Bronchial smooth muscle cell (primary cell): ENCODE measurements at places on chromosomes 5 and 9. TPM values are rescaled to one million over a fixed set of nuclear protein-coding genes. Genes with fewer than 3 reads are reported as not detected.

Gene BHMT2
- 4.4 and 4.6 TPM in 2 replicates for total RNA-seq

Gene CTSL
- total RNA-seq: 596 and 746 TPM in 2 replicates

Gene AJM1
- 0.95 and 1.5 TPM in 2 replicates for total RNA-seq

Gene SLC1A1
- total RNA-seq: 4.8 and 8.5 TPM in 2 replicates

Gene OR1L4
- not detected in 2 replicates for total RNA-seq

Gene SLC36A1
- total RNA-seq: 3.6 and 6.5 TPM in 2 replicates

Gene SMIM33
- total RNA-seq: not detected in 2 replicates

Gene GFI1B
- not detected in 2 replicates for total RNA-seq

Gene CCL19
- not detected in 2 replicates for total RNA-seq

Gene EQTN
- not detected in 2 replicates for total RNA-seq

Gene PTGDS
- 0.79 and 6.0 TPM in 2 replicates for total RNA-seq

Gene LCN15
- not detected in 2 replicates for total RNA-seq

Gene FOXD4L3
- total RNA-seq: not detected in 2 replicates

Gene DAB2
- 79.3 and 131 TPM in 2 replicates for total RNA-seq

Gene ROPN1L
- 0.32 and 0.60 TPM in 2 replicates for total RNA-seq

Gene AQP7
- total RNA-seq: 0.34 and 0.47 TPM in 2 replicates

Gene IFNB1
- total RNA-seq: not detected in 2 replicates
